ENCODE measurements at places on chromosomes 1 and 21. TPM values are rescaled to one million over a fixed set of nuclear protein-coding genes. Genes with fewer than 3 reads are reported as not detected.

B4GALT3 gene
- 42.6 TPM for total RNA-seq

GSTM3 gene
- 16.3 TPM for total RNA-seq

CCDC185 gene
- not detected for total RNA-seq

SASS6 gene
- total RNA-seq = 8.8 TPM

C1orf115 gene
- under 0.01 TPM for total RNA-seq

TNFRSF8 gene
- total RNA-seq = 0.19 TPM

C1orf174 gene
- total RNA-seq = 38.3 TPM

- DNase-seq = peak; percentile 60
Measured at GRCh38 chr1:78519446-78519845, 28.7 kb downstream of the PTGFR start.

- DNase-seq = peak; percentile 95
Measured at GRCh38 chr1:59506952-59507351, 210.1 kb downstream of the FGGY start.

DNA sequence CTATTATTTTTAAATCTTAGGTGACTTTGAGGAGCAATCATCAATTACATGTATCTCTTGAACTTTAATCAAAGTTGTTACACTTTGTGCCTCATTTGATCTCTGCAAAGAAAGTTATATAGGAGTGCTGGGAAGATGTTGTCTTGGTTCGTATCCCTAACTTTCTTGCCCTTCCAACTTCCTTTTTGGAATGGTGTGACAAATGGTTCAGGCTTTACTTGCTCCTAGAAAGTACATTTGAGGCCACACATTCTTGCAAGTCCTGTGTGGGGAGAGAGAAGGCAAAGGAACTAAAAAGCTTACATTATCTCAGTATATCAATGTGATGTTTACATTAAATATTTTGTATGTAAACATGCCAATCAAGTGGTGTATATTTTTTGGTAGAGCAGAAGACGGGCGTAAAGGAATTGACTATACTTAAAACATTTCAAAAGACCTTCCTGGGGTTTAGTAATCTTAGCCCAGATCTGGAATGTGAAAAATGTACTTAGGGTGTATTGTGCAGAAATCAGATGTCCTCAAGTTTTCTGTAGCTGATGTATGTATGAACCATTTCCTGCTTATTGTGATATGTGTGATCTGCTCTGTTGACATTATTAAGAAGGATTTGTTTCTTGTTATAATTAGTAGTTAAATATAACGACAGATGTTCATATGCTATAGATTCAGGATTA, 59.2 kb downstream of the USP25 start:
- DNase-seq = peak; percentile 69

- peak; percentile 70 for DNase-seq
Measured at GRCh38 chr1:167221738-167222610, 1.3 kb downstream of the POU2F1 start.

GRCh38 chr1:34843392-34844251, 15.9 kb downstream of the SMIM12 start:
- no peak for DNase-seq

DNA sequence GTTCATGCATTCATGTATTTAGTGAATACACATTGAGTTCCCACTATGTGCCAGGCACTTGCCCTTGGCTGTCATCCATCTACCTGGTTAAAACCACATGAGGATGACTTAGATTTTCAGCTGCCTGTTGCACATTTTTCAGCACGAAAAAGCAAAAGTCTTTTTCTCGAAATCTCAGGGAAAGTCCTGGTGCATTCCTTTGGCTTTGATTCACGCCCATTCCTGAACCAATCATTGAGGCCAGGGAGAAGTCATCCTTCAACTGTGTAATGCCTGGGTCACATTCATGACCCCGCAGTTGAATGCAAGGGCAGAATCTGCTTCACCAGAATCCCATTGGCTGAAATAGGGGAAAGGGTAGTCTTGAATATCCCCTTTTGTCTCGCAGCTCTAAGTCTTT, 84.4 kb downstream of the RNF220 start:
- DNase-seq = peak; percentile 60

GRCh38 chr1:39142401-39143060, 62.0 kb upstream of the MACF1 start:
- no peak for DNase-seq

GRCh38 chr1:7552402-7552801, 218.7 kb upstream of the VAMP3 start:
- DNase-seq = no peak

- no peak for DNase-seq
Measured at GRCh38 chr1:60563777-60564535, 490.4 kb upstream of the C1orf87 start.

- DNase-seq = no peak
Measured at GRCh38 chr1:245062741-245063305, 92.0 kb upstream of the KIF26B start.

DNA sequence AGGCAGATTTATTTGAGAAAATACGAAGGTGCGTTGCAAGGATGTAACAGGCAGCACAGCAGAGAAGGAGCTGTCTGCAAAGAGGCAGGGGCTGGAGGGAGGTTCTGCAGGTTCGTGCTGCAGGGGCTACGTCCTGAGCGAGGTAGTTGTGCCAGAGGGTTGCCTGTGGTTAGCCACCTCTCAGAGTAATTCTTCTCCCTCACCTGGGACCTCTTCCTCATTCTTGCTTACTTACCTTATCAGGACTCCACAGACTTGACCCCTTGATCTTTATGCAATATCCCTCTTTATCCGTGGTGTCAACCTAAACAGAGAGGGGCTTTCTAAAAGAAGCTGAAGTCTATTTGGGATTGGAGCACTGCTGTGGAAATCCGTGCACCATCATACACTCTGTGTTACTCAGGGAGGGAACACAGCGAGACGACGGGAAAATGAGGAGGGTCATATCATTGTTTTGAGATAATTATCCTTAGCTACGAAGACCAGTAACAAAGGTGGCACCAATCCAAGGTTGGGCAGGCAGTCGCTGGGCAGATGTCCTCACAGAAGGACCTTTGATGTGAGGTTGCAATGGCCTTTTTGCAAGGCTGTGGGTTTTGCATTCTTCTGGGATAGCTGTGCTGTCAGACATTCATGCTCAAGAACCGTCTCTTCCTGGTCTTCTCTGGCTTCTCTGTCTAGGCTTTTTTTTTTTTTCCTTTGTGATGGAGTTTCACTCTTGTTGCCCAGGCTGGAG, 82.8 kb downstream of the WDR4 start:
- no peak for DNase-seq

- peak; percentile 83 for DNase-seq
Measured at GRCh38 chr1:53293123-53293522, 34.7 kb downstream of the LRP8 start.

GRCh38 chr1:207304710-207305488, 16.6 kb upstream of the CD55 start:
- DNase-seq = no peak

GRCh38 chr1:107244709-107245500, 104.1 kb downstream of the NTNG1 start:
- no peak for DNase-seq

DNA sequence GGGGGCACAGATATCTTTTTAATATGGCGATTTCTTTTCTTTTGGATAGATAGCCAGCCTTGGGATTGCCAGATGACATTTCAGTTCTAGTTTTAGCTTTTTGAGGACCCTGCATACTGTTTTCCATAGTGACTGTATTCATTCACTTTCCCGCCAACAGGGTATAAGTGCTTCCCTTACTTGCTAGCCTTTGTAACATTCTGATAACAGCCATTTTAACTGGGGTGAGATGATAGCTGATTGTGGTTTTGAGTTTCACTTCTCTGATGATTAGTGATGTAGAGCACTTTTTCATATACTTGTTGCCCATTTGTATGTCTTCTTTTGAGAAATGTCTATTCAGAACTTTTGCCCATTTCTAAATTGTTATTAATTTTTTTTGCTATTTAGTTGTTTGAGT, 151.9 kb downstream of the NTPCR start:
- no peak for DNase-seq

GRCh38 chr1:201740670-201741111, 88.3 kb upstream of the IPO9 start:
- no peak for DNase-seq

DNA sequence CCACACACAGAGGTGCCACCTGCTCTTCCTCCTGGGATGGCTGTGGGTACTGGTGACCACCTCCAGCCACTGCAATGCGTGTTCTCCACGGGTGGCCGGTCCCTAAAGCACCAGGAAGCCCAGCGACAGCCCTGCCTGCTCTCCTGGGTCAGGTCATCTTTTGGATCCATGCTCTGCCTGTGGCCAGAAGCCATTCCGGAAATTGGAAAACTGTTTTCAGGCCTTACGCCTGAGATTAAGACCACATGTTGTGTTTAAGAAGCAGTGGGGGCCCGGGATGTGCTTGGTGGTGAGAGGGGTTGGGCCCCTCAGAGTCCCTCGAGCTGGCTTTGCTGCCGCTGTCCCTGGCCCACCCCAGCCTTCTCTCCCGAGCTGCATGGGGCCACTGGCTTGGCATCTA, 150.8 kb downstream of the PEX14 start:
- DNase-seq = no peak

DNA sequence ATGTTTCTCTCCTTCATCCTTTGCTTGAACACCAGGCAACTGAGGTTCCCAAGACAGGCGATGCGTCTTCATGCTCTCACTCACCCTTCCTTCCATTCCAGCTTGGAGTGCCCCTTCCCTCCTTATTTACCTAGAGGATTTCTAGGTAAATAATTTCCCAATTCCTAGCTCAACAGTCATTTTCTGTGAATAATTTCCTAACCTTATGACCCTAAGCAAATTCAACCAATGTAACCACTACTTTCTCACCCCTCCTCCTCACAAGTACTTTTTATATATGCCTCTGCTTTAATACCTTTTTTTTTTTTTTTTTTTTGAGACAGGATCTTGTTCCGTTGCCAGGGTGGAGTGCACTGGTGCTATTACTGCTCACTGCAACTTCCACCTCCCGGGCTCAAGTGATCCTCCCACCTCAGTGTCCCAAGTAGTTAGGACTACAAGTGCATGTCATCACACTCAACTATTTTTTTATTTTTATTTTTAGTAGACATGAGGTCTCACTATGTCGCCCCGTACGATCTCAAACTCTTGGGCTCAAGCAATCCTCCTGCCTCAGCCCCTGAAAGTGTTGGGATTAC, 86.7 kb downstream of the USP24 start:
- no peak for DNase-seq
